Mesendoderm (in vitro differentiated cells): ENCODE measurements at places on chromosomes 11 and 22.
A peak's percentile ranks its signal among the peaks of the same experiment; 100 is the strongest.

GRCh38 chr11:12149672-12150225 lies 39.4 kb downstream of the MICAL2 start:
- no peak for DNase-seq

GRCh38 chr11:108016647-108017046 lies 7.9 kb downstream of the CUL5 start:
- no peak for DNase-seq

DNA sequence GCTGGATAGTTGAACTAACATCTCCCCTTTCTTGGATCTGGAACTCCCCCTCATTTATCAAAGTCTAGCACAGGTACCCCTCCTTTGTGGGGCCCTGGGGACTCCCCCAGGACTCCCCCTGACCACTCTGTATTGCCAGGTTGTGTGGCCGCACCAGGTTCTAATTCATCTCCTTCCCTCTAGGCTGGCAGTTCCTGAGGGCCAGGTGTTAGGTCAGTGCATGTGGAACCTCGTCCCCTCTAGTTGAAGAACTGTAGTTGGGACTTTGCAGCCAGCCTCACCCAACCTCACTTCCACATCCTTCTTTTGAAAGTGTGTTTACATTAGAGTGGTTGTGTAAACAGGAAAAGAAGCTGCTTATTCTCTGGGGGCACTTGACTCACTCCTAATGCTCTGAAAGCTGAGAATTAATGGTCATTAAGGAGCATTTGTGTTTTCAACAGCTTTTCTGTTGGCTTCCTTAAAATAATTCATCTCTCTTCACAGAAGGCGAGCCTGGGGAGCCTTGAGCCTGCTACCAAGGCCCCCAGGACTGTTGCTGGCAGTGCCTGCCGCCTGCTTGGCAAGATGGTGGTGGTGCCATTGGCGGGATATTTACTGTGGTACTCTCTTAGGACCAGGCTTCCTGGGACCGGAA lies 11.8 kb downstream of the UPB1 start:
- DNase-seq: no peak

DNA sequence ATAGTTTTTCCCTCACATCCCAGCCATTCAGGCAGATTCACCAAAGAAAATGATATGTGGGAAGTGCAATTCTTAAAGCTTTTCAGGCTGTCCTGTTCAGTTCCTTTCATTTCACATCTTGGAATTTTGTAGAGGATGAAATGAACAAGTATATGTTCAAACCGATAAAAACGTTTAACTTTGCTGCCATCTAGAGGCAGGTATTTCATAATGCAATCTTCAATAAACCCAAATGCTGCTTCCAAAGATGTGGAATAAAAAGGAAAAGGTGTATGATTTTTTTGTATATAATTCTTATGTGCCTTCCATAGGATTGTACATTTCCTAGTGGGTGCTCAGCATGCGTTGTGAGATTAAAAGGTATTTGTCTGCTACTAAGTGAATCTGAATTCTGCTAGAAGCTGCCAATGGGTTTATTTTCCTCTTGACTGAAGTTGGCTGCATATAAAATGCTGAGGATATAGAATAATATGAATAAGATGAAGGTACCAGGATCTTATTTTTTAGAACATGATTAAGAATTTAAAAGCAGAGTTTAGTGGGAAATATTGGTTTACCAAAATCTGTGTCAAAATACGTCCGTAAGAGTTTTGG lies 199.3 kb downstream of the PGR start:
- peak; percentile 63 for DNase-seq

DNA sequence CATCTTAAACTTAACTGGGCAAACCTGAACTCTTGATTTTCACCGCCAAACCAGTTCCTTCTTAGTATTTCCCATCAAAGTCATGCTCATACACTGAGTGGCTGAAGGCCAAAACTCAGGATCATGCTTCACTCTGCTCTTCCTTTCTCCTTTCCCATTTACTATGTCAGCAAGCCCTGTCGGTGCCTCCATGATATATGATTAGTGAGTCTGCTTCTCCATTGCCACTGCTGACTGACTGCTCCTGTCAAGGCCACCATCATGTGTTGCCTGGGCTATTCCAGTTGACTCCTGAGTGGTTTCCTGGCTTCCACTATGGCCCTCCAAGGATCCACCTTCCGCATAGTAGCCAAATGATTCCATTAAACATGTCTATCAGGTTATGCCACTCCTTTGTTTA lies 42.8 kb upstream of the AMPD3 start:
- no peak for DNase-seq

GRCh38 chr11:131290185-131290584 lies 80.2 kb upstream of the NTM start:
- DNase-seq: peak; percentile 33

- peak; percentile 71 for DNase-seq
Observed at GRCh38 chr11:22244986-22245592, 52.2 kb downstream of the ANO5 start.

DNA sequence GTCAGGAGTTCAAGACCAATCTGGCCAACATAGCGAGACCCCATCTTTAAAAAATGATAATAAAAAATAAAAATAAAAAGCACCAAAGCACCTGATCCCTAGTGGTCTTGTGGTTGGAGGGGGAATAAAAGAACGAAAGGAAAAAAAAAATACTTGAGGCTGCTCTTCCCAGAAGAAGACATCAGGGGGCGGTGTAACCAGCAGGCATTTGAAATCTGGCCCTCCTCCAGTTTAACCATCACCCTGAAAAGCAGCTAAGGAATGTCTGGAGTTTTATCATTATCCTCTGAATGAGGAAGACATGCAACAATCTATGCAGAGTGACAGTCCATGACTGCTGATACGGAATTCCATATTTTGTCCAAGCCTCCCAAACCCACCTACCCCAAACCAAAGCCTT lies 5.6 kb upstream of the KCTD17 start:
- peak; percentile 54 for DNase-seq

GRCh38 chr11:126224647-126225294 lies 13.2 kb downstream of the FAM118B start:
- DNase-seq: no peak

GRCh38 chr11:64923151-64923661 lies 1.3 kb upstream of the PPP2R5B start:
- DNase-seq: no peak

DNA sequence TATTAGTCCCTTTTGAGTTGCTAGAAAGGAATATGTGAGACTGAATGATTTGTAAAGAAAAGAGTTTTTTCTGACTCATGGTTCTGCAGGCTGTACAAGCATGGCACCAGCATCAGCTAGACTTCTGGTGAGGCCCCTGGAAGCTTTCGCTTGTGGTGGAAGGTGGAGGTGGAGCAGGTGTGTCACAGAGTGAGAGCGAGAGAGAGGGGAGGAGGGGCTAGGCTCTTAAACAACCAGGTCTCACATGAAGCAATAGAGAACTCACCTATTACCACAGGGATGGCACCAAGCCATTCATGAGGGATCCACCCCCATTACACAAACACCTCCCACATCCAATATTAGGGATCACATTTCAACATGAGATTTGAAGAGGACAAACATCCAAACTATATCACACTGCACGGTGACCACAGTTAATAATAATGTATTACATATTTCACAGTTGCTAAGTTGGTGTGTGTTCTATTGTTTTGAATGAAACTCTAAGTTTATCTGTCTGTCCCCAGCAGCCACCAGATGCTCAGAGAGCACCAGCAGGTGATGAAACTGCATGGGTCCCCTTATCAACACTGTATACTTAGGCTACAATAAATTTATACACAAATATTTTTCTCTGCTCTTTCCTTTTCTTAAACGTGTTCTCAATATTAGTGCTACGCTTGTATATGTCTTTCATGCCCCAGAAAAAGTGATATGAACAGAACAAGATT lies 14.1 kb downstream of the ZFP91 start:
- DNase-seq: no peak

GRCh38 chr11:119872611-119873310 lies 143.8 kb upstream of the NECTIN1 start:
- DNase-seq: peak; percentile 21

DNA sequence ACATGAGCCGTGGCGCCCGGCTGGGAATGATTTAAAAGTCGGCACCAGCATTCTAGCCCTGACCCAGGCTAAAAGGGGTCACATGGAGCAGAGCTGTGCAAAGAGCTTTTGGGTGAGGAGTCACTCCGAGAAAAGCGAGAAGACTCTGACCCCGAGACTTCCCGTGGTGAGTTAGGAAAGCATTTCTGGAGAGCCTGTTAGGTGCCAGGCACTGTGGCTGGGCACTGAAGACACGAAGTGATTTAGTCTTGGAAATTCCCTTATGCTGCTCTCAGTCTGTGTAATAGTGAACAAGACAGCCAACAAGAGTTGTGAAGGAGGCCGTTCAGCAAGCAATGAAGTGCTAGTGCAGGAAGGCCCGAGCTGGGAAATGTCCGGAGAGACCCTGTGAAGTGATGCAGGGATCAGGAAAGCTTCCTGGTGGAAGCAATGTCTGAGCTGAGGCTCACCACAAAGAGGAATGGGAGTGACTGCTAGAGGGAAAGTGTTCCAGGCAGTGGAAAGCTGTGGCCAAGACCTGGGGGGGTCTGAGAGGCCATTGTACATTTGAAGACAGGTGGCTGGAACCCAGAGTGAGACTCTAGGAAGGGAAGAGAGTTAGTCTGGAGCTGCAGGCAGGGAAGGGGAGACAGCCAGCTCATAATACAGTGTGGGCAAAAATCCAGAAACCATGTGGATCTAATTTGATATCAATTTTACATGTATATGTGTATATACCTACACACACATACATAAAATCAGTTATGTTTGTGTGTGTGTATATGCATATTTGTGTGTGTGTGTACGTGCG lies 31.6 kb downstream of the MARK2 start:
- no peak for DNase-seq

- DNase-seq: no peak
Observed at GRCh38 chr11:120657306-120658070, 145.9 kb downstream of the GRIK4 start.

GRCh38 chr11:108393046-108393445 lies 74.3 kb downstream of the C11orf65 start:
- DNase-seq: no peak

- peak; percentile 67 for DNase-seq
Observed at GRCh38 chr11:65781152-65781961, 581 bp upstream of the AP5B1 start.

- DNase-seq: peak; percentile 94
Observed at GRCh38 chr11:45872651-45873356, 12.6 kb upstream of the MAPK8IP1 start.
